Stimulated activated CD4-positive, alpha-beta T cell treated with anti-CD3 and anti-CD28 coated beads, TNF-alpha, amount 100 ng/mL, for 24 hours (primary cell): ENCODE measurements at places on chromosomes 1 and 21.

DNA sequence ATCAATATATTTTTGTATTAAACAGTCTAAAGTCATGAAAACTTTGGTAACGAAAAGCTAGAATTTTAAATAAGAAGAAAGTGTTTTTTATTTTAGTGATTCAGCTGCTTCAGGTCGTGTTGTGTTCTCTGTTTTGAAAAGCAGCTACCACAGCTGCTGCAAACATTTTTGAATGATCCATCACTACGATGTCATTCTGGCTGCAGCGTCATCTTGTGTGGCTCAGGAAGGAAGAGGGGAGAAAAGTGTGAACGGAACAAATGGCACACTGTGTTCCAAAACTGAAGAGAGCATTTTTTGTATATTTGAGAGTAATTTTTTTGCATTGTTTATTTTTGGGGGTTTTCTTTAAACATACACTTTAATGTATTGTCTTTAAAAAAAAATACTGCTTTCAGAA lies 323.0 kb upstream of the ADGRL2 start:
- DNase-seq: no peak

DNA sequence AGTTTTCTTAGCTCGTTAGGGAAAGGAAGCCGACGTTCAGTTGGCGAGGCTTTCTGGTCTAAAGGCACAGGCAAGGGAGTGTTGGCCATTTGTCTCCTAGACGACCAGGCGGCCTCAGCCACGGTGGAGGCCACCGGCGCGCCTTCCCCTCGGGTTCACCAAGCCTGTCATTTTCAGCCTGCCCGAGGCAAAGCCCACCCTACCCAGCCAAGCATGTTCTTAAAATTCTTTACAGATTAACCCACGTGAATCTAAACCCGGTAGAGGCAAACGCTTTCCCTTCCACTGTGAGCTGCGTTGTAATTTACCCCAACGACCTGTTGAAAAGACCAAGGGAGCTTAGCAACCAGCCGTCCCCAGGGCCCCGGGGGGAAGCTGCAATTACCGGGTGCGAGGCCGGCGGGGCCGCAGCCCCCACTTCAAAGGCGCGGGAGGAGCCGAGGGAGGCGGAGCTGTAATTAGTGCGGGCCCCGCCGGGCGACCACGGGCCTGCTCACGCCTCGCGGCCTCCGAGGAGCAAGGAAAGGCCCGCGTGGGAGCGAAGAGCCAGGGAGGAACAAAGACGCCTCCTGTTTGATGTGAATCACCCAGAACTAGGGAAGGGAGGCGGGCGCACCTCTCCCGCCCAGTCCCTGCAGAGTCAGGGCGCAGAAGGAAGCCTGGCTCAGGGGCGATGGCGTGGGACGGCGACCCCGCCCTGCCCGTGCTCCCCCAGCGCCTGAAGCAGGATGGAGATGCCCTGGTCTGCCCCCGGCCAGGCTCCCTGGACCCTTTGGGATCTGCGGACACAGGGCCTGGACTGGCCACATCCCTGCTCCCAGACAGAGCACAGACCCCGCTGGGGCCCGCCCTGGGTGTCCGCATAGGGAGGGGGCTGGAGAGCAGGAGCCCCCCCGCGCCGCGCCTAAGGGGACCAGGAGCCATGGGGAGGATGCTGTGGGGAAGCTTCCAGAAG lies 12.1 kb upstream of the TSPEAR start:
- DNase-seq: no peak

DNA sequence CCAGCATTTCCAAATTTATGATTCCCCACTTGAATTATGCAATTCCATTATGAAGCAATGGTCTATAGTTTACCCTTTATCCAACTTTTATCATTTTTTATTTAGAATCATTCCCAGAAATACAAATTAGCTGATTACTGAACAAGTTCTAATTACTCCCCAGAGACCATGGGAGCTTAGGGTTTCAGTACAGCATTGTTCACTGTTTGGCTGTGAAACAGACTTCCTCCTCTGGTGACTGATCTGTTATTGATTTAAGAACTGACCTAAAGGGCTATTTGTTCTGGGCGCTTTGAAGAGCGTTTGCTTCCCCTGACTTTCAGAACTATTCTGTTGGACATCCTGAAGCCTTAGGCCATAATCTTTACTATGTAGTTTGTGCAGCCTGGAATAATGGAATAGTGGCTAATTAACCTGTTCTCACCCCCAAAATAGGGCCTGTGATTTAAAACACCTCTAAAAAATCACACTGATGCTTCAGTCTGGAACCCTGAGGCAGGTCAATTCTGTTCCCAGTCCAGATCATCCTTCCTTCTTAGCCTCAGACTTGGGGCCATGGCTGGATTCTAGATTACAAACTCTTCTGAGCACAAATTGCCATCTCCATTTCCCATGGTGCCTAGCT lies 58.7 kb downstream of the ALG14 start:
- DNase-seq: no peak

DNA sequence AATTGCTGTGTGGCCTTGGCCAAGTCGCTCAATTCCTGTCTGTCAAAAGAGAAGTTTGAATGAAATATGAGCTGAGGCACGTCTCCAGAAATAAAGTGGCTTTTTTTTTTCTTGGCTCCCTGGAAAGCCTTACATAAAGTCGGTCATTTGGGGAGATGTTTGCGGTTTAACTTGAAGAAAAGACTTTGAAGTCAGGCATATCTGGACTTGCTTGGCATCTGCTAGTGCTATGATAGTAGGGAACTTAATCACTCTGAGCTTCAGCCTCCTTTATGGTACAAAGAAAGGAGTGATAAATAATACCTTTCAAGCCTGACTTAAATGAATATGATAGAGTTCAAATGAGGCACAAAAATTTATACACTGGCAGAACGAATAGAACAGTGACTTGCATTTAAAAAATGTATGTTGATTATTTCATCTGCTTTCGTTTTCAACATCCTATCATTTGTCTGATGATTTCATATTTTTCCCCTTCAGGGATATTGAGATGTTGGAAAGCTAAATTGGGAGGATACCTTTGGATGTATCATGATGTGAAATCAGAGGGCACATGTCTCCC lies 60.2 kb downstream of the FASLG start:
- no peak for DNase-seq

DNA sequence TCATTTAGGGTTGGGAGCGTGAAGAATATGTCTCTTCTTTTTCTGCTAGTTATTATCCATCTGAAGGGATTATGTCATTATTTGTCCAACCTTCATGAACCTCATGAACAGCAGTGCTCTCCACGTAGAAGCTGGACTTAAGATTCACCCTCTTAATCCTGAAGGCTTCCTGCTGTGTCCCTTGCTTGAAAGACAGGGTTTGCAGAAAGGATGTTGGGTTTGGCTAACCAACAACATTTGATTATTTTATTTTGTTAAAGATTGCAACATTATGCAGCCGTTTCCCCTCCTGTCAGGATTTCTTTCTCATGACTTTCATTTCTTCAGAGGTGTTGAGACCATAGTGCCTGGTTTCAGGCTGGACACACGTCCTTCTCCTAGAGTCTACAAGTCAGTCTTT lies 75.2 kb downstream of the NGF start:
- DNase-seq: no peak

DNA sequence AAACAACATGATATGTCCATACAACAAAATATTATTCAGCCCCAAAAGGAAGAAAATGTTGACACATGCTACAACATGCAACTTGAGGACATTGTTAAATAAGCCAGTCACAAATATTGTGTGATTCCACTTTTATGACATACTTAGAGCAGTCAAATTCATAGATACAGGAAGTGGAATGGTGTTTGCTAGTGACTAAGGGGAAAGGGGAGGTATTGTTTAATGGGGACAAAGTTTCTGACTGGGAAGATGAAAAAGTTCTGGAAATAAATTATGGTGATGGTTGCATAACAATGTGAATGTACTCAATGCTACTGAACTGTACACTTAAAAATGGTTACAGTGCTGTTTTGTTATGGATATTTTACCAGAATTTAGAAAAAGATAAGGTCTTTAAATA lies 77.7 kb downstream of the RHOU start:
- DNase-seq: no peak

- no peak for DNase-seq
Observed at GRCh38 chr1:91499904-91500755, 521 bp upstream of the CDC7 start.

- no peak for DNase-seq
Observed at GRCh38 chr1:236041631-236042618, 23.0 kb downstream of the NID1 start.

- no peak for DNase-seq
Observed at GRCh38 chr1:90357995-90358394, 359.1 kb downstream of the BARHL2 start.

DNA sequence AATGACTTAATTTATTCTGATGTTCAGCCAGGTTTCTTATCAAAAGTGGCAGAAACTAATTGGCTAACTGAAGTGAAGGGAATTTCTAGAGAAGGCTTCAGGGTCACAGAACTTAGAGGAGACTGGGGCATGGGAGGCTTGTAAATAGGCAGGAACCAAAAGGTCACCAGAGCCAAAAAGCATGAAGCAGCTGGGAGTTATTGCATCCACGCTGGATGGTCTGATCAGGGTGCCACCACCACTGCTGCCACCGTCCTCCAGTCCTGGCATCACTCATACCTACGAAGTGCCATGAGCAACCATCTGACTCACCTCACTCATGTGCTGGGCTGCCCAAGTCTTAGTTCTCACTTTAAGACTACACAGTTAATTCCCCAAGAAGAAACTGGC lies 82.5 kb upstream of the DPH5 start:
- no peak for DNase-seq

DNA sequence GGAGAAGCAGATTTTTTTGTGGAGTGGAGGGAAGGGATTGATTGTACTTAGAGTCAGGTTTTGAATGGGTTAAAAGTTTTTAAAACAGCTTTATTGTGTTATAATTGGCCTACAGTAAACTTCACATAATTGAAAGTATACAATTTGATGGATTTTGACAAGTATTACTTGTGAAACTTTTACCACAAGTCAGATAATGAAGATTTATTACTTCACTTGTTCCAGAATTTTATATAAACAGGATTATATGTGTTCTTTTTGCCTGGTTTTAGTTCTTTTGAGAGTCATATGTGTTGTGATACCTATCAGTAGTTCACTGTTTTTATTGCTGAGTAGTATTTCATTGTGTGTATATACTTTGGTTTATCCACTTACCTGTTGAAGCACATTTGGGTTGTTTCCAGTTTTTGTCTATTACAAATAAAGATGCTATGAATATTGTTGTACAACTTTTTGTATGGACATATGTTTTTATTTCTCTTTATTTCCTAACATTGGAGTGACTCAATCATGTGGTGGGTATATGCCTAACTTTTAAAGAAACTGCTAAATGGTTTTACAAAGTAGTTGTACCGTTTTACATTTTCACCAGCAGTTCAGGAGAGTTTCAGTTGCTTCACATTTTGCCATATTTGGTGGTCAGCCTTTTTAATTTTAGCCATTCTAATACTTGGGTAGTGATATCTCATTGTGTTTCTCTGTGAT lies 71.0 kb downstream of the DYRK1A start:
- DNase-seq: no peak

- DNase-seq: no peak
Observed at GRCh38 chr1:193111641-193112090, 6.5 kb upstream of the GLRX2 start.

DNA sequence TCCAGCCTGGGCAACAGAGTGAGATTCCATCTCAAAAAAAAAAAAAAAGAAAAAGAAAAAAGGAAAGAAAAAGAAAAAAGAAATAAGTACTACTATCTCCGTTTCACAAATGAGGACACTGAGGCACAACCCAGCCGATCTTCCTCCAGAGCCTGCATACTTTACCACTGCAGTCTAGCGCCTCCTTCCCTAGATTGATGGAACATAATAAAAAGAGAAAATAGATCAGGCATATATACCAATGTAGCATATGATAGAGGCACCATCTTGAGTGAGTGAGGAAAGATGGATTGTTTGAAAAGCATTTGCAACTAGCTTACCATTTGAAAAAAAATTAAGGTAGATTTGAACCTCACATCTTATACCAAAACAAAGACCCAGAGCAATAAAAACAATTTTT lies 5.2 kb upstream of the DPM3 start:
- no peak for DNase-seq

GRCh38 chr1:9905010-9905409 lies 5.1 kb downstream of the CTNNBIP1 start:
- DNase-seq: no peak

DNA sequence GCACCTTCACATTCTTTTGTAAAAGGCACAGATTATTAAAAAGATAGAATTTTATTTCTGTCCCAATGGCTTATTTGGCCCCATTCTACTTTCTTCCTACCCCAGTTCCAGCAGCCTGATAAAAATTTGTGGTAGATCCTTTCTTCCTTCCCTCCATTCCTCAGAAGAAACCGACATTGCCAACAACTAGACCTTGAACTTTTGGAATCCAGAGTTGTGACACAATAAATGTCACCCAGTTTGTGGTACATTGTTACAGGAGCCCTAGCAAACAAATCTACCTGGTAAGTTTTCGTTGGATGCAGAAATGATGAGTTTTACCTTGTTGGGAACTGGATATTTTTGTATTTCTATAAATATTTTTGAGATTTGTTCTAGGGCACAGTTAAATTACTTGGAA lies 141.6 kb upstream of the IVNS1ABP start:
- DNase-seq: no peak

- DNase-seq: no peak
Observed at GRCh38 chr21:16070207-16070651, 340.4 kb downstream of the USP25 start.

DNA sequence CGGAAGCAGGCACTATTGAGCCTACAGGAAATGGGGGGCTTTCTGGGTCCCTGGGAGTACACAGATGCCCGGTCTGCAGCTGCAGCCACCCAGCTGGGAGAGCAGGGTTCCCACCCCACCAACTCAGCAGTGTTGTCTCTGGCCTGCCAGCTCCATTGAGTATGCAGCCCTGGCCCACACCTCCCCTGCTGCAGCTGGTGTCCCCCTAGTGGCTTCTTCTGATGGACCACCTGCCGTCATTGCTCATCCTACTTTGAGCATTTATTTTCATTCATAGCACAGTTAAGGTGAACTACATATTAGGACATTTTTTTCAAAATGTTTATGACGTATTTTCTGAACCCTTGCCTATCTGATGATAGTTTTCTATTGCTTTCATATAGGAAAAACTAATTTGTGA lies 189.8 kb upstream of the LYPLAL1 start:
- DNase-seq: no peak

DNA sequence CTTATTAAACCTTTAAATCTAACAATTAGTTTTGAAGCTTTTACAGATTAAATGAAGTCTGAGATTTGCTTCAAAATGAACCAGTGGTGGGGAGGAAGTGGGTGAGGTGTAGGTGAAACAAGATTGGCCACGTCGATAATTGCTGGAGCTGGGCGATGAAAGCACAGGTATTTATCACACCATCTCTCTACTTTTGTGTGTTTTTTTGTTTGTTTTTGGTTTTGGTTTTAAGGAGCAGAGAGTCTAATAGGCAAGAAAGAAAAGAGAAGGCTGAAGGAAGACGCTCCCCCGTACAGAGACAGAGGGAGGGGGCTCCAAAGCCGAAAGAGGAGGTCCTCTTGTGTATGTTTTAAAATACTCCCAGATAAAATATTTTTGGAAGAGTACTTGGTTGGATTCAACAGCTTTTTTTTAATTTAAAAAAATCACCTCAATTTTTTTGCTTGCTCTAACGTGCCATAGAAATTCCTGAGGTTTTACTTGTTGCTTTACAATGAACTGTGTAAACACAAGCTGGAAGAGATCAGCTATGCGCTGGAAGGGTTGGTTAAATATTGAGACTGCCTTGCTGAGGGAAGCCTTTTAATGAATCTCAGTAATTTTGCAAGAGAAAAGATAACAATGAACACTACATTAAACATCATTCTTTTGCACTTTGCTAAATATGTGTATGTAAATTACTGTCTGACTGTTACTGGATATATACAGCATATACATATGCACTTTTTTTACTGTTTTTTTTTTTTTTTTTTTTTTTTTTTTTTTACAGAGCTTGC lies 6.7 kb upstream of the LGALS8 start:
- no peak for DNase-seq

- DNase-seq: no peak
Observed at GRCh38 chr1:28286111-28286510, 26.8 kb downstream of the SESN2 start.
